NCI-H446 (cell line): ENCODE measurements at places on chromosomes 4 and X.

- DNase-seq: no peak
These were observed 261.7 kb upstream of the FAM241A start for GRCh38 chr4:111883557-111883999.

- DNase-seq: no peak
These were observed 63.5 kb upstream of the ADRA2C start for GRCh38 chr4:3702561-3703221.

GRCh38 chrX:15761564-15762191 is 23.6 kb downstream of the CA5B start:
- DNase-seq: peak; percentile 6

DNA sequence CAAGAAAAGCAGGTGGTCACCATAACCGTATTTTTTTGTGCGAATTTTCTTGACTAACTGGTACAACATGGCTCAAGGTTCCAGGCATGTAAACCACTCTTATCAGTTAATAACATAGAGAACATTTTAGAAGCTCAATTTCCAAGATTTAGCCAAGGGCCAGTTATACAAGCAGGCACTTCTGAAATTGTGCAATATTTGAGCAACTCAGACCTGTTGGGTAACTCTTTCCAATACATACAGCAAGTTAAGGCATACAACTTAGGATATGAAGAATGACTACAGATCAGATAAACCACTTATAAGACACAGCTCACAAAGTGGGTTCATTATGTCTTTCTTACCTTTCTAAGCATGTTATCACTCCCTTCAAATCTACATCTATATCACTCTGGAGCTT is 43.9 kb downstream of the ZNF280C start:
- no peak for DNase-seq

GRCh38 chrX:57985951-57986350 is 75.7 kb upstream of the ZXDA start:
- DNase-seq: no peak

DNA sequence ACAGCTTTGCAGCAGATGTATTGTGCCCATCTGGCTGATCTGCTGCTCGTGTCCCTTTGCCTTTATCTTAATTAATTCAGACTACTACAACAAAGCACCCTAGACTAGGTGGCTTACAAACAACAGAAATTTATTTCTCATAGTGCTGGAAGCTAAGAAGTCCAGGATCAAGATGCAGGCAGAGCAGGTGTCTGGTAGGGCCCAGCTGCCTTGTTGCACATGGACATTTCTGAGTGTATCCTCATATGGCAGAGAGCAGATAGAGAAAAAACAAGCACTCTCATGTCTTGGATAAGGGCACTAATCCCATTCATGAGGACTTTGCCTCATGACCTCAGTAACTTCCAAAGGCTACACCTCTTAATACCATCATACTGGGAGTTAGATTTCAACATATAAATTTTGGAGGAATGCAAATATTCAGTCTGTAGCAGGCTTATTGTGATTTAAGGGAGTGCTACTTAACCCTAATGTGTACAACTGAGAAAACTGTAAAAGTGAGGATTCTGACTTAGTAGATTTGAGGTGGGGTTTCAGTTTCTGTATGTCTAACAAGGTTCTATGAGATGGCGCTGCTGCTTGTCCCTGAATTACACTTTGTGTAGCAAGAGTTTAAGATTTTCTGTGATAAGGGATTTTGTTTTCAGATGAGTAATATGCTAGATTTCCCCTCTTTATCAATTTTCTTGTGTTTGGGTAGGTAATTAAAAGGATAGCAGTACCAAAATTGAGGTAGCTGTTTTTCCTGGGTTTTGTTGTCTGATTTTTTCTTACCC is 473.2 kb upstream of the TECRL start:
- peak; percentile 2 for DNase-seq

DNA sequence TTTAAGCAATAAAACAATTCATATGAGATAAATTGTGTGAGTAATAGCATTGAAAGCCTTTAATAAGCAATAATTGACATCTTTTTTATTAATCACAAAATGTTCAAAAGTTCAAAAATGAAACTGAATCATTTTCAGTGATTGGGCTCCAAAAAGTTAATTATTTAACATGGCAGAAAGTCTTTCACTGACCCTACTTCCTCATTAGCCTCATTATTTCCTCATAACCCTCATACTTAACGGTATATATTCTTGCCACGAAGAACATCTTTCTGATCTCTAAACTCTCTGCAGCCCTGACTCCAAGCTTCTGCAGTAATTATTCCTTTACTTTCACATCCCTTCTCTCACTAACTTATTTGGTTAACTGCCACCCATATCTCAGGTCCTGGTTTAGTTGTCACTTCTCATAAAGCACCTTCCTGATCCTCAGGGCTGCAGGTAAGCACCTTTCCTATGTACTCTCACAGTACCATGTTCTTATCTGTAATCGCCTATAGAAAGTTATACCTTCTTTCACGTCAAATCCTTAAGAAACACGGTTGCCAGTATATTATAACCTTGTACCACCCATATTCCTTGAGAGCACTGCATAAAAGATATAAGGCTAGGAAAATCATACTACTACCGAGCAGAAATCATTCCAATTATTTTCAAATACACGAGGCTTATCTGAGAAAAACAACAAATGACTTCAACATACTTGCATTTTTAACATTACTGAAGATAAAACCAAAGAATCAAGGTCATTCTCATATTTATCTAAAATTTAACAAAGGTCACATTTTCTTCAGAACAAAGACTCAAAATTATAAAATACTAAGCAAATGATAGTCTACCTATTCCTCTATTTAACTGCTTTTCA is 72.2 kb downstream of the PPP3CA start:
- no peak for DNase-seq

DNA sequence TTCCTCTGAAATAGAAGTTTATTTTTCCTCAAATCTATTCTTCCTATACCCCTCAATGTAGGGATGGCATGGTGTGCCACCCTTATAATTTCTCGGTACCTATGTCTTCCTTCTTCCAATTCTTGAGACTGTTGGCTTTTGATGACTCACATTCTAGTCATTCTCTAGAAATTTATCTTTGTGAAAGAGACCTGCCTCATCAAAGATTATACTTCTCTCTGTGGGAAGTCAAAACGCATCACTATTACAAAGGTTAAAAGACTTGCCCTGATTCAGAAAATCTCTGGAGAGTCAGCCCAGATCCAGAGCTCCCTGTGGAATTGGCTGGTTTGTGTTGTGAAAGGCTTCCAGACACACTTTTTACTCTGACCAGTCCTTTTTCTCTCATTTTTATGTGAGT is 65.9 kb upstream of the FSTL5 start:
- DNase-seq: no peak

GRCh38 chrX:18721683-18722499 is 14.4 kb downstream of the PPEF1 start:
- DNase-seq: no peak

GRCh38 chr4:16029262-16029661 is 54.6 kb downstream of the PROM1 start:
- DNase-seq: no peak

DNA sequence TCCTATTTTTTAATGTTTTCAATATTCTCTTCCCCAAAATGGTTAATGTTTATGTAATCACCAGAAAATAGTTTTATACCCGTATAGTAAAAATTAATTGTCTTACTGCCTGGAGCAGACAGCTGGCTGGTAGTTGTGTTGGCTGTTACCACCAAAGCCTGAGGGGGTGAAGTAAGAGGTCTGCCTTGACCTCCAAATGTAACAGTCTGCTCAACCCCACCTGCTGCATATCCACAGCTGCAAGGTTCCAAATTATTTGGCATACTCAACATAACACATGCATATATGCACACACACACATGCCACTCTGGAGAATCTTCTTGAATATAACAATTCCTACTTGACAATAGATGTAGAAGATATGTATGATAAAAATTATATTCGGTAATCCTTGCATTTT is 624.3 kb downstream of the ADGRL3 start:
- DNase-seq: peak; percentile 40
